ENCODE measurements at places on chromosomes 6 and 20.

DNA sequence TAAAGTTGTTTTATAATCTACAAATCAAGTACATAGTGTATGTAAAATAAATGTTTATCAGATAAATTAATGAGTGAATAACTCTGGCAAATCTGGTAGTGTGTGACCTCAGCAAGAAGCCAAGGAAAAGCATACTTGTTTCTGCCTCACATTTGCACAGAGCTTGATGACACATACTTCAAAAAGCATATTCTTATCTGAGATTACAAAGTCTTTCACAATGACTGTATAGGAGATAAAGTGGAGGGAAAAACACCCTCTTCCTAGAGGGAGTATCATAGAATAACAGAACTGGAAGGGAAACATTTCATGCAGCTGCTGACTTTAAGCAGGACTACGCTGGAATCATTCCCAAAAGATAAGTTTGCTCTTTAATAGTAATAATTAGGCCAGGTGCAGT lies 28.1 kb upstream of the AKAP7 start:
- DNase-seq: peak; percentile 76

- DNase-seq: no peak
Measured at GRCh38 chr20:1438361-1438760, 28.3 kb downstream of the NSFL1C start.

- DNase-seq: no peak
Measured at GRCh38 chr6:38599966-38600550, 39.7 kb downstream of the BTBD9 start.

DNA sequence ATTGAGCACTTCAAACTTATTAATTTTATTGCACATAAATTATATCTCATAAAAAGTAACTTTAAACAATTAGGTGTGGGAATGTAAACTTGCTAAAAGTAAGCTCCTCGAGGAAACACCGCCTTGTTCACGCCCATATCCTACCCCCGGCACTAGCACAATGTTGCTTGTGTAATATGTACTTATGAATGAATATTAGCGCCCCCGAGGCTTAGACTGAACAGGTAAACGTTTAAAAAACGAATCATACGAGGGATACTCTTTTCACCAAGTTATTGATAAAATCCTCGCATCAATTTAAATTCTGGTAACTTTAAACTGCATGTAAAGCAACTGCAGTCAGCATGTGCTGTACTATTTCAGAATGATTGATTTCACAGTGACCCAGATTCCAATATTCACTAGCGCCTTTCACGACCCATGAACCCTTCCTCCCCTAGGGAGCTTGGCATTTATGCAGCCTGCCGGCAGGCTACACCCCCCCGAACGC lies 637 bp downstream of the TFB1M start:
- no peak for DNase-seq

DNA sequence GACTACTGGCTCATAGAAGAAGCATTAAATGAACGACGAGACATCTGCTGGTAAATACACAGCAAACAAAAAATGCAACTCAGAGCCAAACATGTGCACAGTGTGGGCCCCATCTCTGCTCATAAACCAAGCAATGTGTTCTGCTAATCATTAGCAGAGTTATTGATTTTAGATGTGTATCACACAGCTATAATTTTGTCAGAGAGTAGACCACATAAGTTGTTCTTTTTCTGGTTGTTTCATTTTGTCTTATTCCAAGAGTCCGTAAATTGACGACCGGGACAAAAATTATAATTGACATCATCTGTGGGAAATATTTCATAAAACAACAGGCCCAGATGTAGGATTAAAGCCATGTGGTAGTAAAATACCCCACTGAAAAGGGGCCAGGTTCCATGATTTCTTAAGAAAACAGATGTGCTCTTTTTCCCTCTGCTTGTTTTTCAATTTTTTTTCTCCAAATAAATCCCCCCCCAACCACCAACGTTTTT lies 423.6 kb downstream of the HAO1 start:
- DNase-seq: no peak

GRCh38 chr20:44209686-44210405 lies 725 bp downstream of the OSER1 start:
- DNase-seq: no peak

DNA sequence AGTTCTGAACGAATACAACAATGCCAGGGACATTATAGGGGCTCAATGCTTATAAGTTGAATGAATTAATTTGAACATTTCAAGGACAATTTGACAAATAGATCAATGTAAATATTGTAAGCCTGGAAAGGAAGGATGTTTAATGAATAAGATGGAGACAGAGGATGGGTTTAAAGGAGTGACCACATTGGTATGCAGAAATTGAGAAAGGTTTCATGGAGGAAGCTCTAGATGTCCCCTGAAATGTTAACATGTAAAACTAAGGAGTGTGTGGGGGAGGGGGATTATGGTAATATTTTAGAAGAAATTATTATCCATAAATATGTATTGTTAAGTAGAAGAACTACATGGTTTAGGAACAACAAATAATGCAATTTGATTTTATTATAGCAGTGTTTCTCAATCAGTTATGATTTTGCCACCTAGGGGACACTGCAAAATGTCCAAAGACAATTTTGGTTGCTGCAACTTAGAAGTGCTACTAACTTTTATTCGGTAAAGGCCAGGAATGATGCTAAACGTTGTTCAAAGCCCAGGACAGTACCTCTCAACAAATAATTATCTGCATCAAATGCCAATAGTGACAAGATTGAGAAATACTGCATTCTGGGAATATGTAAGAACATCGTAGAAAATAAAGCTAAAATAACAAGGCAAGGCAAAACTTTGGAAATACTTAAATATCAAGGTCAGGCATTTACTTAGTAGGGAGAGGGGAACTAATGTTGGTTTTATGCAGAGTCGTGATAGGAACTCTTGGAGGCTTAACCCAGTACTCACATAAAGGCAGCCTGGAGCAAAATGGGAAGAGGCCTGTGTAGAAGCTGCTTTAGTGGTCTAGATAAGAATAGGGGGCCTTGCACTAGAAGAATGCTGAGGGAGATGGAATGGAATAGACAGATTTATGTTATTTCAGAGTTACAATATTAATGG lies 686.9 kb upstream of the CITED2 start:
- DNase-seq: no peak

GRCh38 chr6:18328540-18328939 lies 58.6 kb upstream of the RNF144B start:
- no peak for DNase-seq

- DNase-seq: no peak
Measured at GRCh38 chr20:19621072-19621471, 137.0 kb upstream of the RIN2 start.

DNA sequence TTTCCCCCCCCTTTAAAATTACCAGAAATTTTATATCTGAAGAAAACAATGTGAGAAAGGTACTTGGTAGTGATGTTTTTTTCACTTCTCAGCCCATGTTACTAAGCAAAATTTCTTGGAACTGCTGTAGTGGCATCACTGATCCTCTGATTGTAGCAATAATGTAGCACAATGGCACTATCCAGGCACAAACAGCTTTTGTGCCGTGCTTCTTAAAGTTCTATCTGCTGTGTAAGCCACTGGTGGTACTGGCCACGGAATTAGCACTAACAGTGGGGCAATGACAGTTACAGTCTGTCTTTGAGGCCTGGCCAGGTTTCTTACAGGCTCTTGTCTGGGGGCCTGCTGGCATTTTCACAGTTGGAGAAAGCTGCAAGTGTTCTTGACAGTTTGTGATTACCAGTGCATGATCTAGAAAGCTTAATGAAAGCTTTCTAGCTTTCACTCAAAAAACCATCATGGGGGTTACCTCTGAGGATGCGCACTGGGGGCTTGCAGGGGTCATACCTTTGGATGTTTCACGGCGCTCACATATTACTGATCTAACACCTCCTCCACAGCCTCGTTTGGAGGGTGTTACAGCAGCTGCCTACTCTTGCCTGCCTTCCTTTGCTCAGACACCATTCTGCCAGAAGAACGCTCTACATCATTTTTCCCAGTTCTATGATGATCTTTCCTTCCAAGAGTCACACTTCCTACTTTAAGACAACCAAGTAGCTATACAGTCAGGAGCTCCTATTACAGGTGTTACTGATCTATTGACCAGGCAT lies 58.4 kb upstream of the ARMH2 start:
- no peak for DNase-seq

- peak; percentile 45 for DNase-seq
Measured at GRCh38 chr6:158879180-158879579, 60.0 kb upstream of the EZR start.

GRCh38 chr20:3686867-3687321 lies 5.1 kb upstream of the ADAM33 start:
- DNase-seq: peak; percentile 70

GRCh38 chr6:55101157-55101556 lies 73.2 kb upstream of the HCRTR2 start:
- DNase-seq: no peak

DNA sequence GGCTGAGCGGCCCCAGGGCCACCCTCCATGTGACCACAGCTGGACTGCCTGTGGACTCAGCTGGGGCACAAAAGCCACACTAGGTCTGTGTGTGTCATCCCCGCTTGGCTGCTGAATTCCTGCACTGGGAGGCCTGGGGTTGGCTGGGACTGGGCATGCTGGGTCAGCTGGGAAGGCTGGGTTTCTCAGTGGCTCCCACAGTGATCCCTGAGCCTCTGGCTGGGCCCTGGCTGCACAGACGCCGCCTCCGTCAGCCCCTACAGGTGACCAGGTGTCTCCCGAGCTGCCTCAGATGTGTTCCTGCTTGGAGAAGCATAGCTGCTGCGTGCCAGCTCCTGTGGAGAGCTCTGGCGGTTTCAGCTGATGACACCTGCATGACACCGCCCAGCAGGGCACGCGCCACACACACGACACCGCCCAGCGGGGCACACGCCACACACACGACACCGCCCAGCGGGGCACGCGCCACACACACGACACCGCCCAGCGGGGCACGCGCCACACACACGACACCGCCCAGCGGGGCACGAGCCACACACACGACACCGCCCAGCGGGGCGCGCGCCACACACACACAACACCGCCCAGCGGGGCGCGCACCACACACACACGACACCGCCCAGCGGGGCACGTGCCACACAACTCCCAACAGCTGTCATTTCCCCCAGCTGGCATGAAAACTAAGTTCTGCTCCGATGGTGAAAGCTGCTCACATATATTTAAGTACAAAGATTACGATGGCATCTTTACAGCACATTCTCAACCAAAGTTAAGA lies 88.8 kb downstream of the TAF4 start:
- DNase-seq: no peak

DNA sequence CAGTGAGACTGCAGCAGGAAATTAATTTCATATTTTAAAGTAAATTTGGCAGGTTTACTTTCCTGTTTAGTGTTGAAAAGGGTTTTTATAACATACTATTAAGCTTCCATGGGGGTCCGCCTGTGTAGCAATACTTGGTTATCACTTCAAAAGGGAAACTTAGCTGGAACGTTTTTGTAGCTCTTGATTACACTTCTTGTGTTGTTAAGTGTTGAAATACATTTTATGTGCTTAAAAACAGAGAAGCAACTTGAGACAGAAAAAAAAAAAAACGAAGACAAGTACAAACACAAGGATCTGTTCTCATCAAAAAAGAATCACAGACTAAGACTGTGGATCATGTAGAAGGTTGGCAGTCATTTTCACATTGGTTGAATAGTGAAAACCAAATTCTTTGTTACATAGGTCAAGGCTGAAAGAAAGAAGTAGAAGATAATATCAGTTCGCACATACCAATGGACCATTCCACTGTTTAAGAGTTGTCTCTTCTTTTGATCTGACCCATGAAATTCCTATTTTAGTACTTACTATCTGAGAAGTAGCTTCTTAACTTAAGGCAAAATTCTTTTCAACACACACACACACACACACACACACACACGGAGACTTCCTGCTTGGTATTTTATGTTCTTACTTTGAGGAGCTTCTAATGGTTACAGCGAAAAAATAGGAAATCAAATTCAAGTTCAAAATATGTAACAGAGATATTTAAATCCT lies 113.9 kb upstream of the SLC35B3 start:
- DNase-seq: no peak

- no peak for DNase-seq
Measured at GRCh38 chr6:158653577-158654354, 3.9 kb downstream of the SYTL3 start.

- no peak for DNase-seq
Measured at GRCh38 chr20:37430778-37431460, 85.0 kb downstream of the SRC start.

- DNase-seq: no peak
Measured at GRCh38 chr6:135390458-135390857, 107.1 kb downstream of the AHI1 start.

- DNase-seq: no peak
Measured at GRCh38 chr20:33676121-33676520, 1.9 kb upstream of the NECAB3 start.

GRCh38 chr6:134537146-134537555 lies 219.2 kb upstream of the SGK1 start:
- DNase-seq: peak; percentile 67

- DNase-seq: no peak
Measured at GRCh38 chr20:278607-279571, 11.7 kb downstream of the C20orf96 start.

GRCh38 chr6:30942338-30943060 lies 1.7 kb downstream of the MUCL3 start:
- DNase-seq: peak; percentile 60

- no peak for DNase-seq
Measured at GRCh38 chr6:41337709-41338108, 2.3 kb downstream of the NCR2 start.

DNA sequence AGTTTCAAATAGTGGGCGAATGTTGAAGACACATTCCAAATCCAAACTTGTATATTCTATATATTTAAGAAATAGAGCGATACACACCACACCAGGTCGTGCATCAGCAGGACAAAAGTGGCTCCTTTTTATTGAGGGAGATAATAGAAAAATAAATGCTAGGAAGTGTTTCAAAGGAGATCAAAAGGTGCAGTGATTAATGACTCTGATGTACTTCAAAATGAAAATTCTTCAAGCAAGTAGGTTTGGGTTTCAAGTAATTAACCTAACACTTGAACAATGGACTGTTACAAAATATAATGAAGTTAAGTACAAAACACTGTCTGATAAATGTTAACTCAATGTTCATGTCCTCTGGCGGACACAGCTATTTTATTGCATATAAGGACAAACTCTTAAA lies 185.9 kb downstream of the BTBD9 start:
- DNase-seq: no peak

DNA sequence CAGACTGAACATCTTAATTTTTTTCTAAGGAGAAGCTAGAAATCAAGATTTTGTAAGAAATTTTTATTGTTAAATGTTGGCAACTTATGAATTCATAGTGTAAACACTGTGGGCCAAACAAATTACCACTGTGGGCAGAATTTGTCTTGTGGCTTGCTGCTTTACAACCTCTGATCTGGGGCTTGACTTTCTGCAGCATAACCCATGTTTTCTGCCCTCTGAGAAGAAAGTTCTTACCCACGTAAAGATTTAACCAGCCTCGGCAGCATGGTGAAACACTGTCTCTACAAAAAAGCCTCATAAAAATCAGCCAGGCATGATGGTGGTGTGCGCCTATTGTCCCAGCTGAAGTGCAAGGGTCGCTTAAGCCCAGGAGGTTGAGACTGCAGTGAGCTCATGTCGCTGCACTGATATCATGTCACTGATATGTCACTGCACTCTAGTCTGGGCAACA lies 12.9 kb downstream of the ITCH start:
- DNase-seq: no peak

All from non-pigmented ciliary epithelial cell (primary cell).